Fibroblast of upper back skin (primary cell): ENCODE measurements at places on chromosomes 11 and 22.

- no peak for DNase-seq
Observed at GRCh38 chr22:29487426-29487986, 7.5 kb downstream of the NEFH start.

- DNase-seq: no peak
Observed at GRCh38 chr11:122746050-122746478, 90.5 kb downstream of the UBASH3B start.

GRCh38 chr22:36872866-36873498, 12.2 kb downstream of the NCF4 start:
- no peak for DNase-seq

GRCh38 chr22:46545086-46545792, 7.8 kb upstream of the CELSR1 start:
- DNase-seq: no peak

- DNase-seq: no peak
Observed at GRCh38 chr11:59542142-59542810, 30.9 kb downstream of the OR4D9 start.

GRCh38 chr11:16312233-16312765, 44.0 kb downstream of the SOX6 start:
- DNase-seq: no peak

DNA sequence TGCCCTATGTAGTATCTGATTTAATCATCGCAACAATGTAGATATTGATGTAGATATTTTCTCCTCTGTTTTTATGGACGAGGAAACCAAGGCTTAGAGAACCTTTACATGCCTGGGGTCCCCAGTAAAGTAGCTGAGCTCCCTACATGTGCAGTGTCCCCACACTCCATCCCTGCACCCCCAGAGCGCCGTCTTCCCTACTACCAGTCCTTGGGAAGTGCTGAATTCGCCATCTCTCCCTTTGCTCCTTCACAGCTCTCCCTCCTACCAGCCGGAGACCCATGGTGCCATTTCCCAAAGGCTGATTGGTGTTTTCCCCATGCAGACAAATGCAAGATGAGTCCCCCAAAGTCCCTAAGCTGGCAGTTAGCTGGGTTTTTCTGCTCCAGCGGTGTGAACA, 86.0 kb downstream of the CEP164 start:
- DNase-seq: no peak

GRCh38 chr11:122192634-122193255, 76.7 kb upstream of the BLID start:
- DNase-seq: peak; percentile 61

DNA sequence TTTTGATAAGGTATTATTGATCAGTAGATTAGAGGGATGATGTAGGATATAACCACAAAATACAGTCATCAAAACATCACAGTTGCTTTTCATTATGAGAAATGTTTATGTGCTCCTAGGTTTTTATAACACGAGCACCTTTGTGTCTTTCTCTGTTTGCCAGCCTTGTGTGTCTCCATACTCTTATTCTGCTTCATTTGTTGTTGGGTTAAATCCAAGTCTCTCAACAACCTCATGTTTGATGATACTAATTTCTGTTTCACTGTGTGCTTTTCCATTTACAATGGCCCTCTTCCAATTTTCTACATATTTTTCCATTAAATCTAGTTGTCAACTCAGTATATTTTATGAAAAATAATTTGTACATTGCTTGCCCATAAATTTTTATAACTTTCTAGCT, 107.7 kb upstream of the POU2AF2 start:
- DNase-seq: no peak

- DNase-seq: no peak
Observed at GRCh38 chr11:72625691-72626413, 48.4 kb downstream of the PDE2A start.

DNA sequence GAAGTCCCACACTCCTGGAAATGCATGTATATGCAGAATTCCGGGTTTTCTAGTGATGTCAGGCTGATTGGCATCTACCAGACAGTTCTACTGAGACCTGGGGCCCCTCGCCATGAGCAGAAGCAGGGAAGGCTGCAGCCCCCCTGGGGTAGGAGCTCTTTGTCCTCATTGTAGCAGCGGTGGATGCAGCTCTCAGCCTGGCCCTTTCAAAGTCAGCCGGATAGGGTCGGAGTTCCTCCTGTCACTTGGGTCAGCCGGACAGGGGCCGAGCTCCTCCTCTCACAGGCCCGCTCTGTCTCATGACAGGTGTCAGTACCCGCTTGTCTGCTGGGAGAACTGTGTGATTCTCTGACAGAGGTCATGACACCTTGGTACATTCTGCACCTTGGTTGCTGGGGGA, 30.0 kb downstream of the MRGPRD start:
- no peak for DNase-seq

DNA sequence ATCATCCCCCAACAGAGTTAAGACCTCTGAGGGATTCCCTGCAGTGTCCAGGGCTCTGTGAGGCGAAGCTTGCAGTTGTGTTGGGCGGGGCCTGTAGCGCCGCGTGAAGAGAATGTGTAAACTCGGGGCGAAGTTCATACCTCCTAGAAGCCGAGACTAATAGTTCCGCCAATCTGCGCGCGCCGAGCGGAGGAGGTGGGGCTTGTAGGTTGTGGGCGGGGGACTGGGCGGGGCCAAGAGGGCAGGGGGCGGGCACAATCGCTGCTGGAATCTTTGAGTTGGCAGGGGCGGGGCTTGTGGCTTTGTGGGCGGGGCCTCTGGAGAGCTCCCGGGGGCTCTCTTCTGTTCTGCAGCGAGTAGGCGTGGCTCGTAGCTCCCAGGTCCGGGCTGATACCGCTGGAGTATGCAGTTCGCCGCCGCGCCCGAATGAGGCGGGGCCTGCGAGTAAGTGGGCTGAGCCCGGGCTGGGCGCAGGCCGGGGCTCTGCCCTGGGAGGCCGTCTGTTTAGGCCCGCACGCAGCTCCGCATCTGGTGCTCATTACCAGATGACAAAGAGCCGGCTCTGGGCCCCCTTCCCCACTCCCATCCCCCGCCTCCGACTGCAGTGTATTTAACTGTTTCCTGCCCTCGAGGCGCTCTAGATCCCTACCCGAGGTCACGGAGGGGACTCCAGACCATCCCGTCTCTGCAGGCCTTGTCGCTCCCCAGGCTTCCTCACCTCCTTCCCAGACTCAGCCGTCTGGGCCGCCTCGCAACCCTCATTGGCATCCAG, 4.1 kb downstream of the CD248 start:
- peak; percentile 100 for DNase-seq

GRCh38 chr22:33909911-33910310, 10.4 kb downstream of the LARGE1 start:
- DNase-seq: peak; percentile 22

DNA sequence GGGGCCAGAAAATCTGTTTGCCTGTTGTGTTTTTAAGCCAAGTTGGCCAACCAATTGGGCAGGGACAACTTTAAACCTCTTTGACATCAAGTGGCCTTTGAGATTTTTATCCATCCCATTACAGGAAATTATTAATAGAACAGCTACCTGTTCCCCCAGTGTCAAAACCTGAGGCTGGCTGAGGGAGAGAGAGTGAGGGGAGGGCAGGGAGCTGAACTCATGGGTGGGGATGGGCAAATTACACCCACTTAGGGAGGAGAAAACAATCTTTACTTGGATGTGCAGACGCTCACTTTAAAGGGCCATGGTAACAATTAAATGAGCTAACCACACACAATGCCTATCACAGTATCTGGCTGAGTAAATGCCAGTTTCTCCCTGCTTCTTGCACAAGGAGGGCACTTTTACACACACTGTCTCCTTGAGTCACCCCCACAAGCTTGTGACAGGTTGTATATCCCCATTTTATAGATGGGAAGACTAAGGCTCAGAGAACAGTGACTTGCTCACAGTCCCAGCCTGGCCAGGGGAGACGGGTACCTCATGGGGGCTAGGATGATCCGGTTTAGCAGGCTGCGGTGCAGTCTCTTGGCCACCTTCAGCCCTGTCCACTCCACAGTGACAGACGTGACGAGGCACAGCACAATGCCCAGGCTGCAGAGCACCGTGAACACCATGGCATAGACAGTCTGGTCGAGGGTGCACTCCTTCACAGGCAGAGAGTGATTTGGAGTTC, 17.8 kb upstream of the KCNJ11 start:
- no peak for DNase-seq

DNA sequence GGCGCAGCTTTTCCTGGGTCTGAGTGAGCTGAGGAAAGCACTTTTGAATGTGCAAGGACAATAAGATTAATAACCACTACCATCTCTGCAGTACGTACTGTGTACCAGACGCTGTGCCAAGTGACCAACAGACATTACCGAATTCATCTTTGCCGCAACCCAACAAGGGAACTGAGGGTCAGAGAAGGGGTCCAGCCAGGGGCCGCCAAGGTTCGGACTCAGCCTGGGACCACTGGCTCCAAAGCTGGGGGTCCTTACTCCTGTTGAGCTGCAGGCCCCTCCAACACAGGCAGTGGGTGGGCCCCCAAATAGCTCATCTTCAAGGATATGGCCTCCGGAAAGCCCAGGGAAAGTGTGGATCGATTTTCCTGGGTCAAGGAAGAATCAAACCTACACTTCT, 55.0 kb upstream of the EMID1 start:
- no peak for DNase-seq

DNA sequence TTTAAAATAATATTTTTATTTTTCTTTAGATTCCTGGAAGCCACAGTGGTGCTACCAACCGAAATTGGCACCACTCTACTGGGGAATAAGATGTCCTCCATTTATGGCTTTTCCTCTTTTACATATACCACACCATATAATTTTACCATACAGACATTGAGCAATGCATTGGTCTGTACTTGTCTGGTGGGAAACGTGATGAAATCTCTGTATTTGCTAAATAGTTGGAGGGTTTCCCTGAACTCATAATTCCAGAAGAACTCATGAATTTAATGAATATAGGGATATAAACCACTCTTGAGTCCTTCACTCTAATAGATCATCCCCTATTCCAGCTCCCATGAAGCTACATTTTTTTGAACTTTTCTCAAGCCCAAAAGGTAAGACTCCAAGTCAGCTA, 28.0 kb upstream of the MMP13 start:
- DNase-seq: peak; percentile 62

GRCh38 chr11:94782446-94782845, 14.3 kb downstream of the AMOTL1 start:
- no peak for DNase-seq

DNA sequence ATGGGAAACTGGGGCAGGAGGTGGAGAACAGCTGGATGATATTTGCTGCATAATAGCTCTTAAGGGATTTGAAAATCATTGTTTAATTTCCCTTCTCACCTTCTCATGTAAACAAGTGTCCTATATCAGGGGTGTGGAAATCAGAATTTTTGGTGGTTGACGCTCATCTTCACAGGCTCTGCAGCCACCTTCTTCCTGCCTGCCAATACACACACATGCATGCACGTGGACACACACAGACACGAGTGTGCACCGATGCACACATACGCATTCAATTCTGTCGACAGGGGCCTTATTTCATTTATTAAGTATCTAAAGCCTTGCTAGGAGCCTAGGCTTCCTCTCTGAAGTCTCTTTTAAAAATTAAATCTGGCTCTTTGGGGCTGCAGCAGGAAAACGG, 349.4 kb upstream of the NCAM1 start:
- DNase-seq: no peak

DNA sequence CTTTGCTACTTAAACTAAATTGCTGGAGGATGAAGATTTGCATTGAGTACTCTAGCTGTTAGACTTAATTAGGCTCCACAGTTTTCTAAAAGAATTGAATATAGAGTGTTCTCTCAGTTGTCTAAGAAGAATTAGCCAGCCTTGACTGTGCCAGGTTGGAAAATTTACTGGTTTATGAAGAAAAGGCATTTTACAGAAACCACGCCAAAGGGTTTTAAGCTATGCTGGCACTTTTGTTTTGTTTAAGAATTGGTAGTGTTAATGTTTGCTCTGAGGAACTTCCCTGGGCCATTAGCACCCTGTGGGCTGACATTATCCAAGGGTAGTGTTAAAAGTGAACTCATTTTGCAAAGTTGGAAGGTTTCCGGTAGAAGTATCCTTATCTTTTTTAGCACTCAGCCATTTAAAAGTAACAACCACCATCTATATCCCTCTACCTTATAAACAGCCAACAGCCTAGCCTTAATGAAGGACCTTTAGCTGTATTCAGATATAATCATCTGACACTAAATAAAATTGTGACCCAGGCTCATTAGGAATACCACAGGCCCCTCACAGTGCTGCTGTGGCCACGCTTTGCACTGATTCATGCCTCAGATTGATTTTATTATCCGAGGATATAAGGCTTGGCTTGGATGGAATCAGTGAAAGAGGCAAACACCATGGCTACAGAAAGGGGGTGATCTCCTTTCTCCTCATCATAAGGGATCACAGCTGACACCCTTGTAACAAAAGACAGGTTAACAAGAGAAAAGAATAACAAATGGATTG, 158.9 kb downstream of the NCAM1 start:
- DNase-seq: no peak

DNA sequence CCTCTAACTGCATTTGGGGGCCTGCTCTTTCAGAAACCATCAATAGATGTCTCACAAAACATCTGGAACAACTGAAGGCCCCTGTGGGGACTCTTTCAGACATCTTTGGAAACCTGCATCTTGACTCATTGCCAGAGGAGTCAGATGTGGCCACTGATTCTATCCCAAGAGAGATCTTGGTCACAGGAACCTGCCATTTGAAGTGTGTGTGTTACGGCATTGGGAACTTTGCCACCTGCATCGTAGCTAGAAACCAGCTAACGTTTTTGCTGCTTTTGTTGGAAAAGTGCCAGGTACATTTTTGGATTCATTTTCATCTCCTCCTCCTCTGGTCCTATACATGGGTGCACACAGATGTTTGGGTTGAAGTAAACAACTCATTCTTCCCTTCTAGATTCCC, 4.3 kb downstream of the SRRD start:
- no peak for DNase-seq

GRCh38 chr22:29266564-29267461, 968 bp downstream of the RHBDD3 start:
- DNase-seq: peak; percentile 19

DNA sequence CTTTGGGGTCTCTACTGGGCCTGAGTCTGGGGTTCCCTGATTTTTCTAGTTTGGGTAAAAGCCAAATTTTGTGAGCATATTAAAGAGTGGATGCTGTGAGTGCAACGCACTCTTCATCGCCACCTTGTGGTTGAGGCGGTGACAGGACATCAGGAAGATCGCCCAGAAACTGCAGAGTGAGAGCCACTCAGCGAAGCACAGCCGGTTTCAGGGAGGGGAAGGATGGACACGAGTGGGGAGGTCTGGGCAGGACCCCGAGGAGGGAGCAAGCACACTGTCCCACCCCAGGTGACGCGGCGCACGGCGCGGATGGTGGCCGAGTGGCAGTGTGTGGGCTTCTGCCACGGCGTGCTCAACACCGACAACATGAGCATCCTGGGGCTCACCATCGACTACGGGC, 9.1 kb downstream of the SELENOO start:
- DNase-seq: peak; percentile 61
